ENCODE measurements at places on chromosomes 4 and X.
A peak's percentile ranks its signal among the peaks of the same experiment; 100 is the strongest.

GRCh38 chr4:93228021-93228420, 600.5 kb upstream of the ATOH1 start:
- no peak for DNase-seq

- DNase-seq: no peak
Observed at GRCh38 chr4:187333151-187333550, 609.5 kb upstream of the FAT1 start.

DNA sequence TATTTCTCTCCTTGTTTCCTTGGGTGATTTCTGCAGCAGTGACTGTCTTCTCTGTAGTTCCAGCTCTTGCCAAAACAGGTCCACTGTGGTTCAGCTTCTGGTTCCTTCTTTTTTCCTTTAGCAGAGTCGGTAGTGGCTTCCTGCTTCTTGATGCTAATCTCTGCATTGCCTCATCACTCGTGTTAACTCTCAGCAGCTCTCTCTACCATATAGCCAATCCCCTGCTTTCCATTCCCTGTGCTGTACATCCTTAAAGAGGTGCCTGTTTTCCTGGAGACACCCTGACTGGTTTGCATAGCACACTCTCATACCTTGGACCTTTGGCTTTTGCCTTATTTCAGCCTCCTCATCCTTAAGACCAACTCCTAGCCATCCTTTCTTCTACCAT, 191.2 kb upstream of the LNX1 start:
- peak; percentile 43 for DNase-seq

DNA sequence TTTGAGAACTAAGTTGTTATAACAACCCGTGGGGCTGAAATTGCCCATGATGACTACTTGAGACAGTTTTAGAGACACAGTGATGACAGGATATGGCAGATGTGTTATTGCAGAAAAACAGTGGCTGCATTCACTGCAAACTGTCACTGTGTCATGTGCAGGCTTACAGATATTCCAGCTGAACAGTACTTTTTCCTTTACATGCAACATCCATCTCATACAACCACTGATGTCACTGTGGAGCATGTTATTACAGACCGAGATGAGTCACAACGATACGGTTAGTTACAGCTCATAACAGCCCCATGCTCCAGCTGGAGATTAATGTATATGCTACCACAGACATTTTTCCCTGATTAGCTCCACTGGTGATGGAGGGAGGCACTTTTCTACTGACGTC, 207.4 kb downstream of the TMA16 start:
- DNase-seq: no peak

DNA sequence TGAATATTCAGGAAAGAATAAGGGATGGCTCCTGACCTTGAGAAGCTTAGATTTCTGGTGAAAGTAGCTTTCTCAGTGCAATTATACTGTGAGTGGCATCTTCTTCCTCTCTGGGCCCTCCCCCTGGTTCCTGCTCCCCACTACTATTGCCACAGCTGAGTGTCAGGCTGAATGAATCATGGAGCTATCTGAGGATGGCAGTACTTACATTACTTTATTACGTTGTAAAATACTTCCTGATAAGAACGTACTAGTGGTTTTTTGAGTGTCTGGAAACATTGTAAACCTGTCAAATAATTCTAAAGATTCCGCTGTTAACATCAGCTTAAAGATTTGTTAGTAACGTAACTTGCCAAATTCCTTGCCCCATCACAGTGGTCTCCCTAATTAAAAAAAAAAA, 36.2 kb downstream of the ARHGAP10 start:
- DNase-seq: peak; percentile 47

DNA sequence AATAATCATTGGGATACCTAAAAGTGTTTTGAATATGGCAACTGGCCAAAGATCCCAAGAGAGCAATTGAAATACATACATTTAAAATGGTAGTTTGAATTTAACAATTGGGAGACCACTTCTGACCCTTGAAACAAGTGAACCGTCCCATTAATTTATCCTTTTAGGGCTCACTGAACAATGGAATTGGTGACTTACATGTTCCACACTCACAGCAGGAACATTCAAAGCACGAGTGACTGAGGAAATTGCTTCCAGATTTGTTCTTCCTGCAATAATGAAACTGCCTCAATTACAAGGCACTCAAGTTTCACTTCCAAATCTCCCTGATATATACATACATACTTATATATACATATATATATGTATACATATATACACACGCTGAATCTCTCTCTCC, 20.6 kb downstream of the SLC39A8 start:
- no peak for DNase-seq

DNA sequence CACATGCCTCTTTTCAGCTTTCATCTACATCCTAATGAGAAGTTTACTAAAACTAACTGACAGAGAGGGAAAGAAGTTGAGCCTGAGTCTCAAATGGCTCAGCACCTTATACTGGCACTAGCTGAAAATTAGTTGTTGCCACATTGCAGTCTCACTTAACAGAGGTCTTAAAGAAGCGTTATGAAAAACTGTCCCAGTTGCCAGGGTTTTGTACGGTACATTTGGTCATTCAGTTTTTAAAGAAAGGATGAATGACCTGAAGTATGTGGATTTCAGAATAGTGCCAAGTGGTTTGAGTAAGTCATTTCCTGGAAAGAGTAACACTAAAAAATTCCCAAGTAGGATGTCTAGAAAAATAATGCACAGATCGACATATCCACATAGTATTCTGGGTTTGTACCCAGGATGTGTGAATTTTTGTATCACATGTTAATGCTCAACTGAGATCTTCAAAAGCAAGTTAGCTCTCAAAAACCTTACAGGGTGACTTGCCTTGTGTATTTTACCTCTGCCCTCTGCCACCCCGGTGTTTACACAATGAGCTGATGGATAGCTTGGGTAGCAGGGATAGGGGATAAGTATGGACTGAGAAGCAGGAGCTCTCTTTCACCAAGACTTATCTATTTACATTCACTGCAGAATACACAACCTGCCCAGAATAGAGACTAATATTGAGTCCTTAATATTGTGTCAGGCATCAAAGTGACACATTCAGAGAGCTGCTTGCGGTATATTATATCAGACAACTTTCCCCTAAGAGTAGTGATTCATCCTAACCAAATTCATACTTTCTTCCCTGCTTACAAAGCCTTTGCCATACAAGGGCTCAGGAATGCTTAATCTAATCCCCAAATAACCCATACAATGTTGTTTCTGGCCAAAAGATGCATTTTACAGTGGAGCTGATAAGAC, 1075.7 kb upstream of the PABPC4L start:
- no peak for DNase-seq
